RPMI7951 (cell line): ENCODE measurements at places on chromosomes 12 and 14.

DNA sequence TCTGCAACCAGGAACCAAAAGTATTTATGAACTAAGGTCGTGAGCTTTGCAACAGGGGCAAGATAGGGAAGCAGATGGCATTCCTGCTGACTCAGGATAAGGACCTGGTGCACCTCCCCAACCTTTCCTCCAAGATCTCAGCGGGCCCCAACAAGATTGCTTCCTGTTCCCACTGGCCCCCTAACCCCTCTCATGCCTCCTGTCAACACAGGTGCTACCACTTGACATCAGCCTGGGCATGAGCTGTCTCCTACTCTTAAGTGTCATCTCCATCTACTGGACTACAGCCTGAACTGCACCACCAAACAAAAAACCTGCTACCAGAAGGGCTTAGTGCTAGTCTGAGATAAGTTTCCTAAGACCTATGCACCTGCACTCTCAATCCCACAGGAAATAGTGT lies 32.7 kb downstream of the MED6 start:
- peak; percentile 32 for DNase-seq

DNA sequence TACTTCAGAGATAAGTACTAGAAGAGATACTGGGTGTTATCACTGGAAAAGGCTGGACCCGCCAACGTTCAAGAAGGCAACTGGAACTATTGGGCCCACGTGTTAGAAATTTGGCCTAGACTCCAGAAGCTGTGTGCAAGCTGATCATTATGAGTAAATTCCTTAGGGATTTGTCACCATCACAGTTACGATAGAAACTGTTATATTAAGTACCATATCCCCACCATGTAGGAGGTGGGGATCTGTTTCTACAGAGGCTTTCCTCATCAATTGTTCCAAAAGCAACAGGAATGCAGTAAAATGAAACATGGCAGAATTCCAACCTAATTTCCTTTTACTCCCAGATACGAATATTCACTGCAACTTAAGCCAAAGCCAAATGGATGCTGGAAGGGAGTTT lies 170.7 kb downstream of the NOVA1 start:
- no peak for DNase-seq

- DNase-seq, result no peak
Observed at GRCh38 chr12:71890475-71890874, 48.2 kb upstream of the TPH2 start.

- no peak for DNase-seq
Observed at GRCh38 chr14:103209054-103209453, 85.8 kb downstream of the TNFAIP2 start.

DNA sequence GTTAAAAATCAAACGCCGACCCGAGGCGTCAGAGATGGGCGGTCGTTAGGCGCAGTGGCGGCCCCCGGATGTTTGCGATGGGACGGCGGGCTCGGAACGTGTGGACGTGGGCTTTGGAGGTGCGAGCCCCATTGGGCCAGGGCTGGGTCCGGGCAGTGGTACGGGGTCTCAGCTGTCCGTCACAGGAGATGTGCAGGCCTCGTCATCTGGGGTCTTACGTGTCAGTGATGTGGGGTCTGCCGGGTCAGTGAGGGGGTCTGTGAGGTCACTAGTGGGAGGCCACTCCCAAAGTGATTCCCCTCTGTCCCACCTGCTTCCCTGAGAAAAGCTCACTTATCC lies 21.6 kb upstream of the CHFR start:
- DNase-seq, result no peak

- DNase-seq, result no peak
Observed at GRCh38 chr14:23114669-23115038, 4.4 kb downstream of the CEBPE start.

- no peak for DNase-seq
Observed at GRCh38 chr14:104287301-104288009, 149.1 kb downstream of the KIF26A start.

- no peak for DNase-seq
Observed at GRCh38 chr12:60014436-60014835, 418.6 kb downstream of the SLC16A7 start.

DNA sequence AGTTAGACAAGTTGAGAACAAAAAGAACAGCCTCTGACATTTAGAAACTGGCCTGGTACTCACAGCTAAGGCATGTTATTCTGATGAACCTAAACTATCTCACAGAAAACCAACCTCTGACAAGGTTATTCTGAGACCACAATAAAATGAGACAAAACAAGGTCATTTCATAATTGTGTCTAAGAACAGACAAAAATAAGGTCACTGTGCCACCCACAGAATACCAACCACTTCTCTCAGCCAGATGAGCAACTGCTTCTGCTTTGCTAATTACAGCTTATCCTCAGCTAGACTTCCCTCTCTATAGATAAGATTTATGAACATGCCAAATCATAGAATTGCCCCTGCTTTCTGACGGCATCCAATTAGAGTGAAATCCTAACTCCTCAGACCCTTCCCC lies 52.2 kb upstream of the CRACR2A start:
- DNase-seq, result no peak

DNA sequence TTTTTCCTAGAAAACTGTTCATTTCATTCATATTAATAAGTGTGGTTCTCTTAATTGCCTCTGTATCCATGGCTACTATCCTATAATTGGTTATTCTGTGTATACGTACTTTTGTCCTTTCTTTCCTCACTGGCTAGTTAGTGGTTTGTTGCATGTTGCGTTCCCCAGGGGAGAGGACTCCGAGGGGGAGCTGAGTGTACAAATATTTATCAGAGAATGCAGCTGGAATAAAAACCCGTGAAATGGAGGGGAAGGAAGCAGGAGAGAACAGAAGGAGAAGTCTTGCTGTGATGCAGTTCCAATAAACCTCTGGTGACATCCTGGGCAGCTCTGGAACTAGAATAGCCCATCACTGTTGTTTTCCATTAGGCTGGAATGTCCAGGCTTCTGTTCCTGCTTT lies 117.1 kb upstream of the RGS6 start:
- no peak for DNase-seq

DNA sequence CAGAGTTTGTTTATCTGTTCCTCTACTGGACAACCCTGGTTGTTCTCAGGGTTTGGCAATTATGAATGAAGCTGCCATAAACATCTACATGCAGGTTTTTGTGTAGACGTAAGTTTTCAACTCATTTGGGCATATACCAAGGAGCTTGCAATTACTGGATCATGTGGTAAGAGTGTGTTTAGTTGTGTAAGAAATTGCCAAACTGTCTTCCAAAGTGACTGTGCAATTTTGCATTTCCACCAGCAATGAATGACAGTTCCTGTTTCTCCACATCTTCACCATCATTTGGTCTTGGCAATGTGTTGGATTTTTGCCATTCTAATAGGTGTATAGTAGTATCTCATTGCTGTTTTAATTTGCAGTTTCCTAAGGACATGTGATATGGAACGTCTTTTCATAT lies 39.8 kb upstream of the FBXO33 start:
- DNase-seq, result no peak

DNA sequence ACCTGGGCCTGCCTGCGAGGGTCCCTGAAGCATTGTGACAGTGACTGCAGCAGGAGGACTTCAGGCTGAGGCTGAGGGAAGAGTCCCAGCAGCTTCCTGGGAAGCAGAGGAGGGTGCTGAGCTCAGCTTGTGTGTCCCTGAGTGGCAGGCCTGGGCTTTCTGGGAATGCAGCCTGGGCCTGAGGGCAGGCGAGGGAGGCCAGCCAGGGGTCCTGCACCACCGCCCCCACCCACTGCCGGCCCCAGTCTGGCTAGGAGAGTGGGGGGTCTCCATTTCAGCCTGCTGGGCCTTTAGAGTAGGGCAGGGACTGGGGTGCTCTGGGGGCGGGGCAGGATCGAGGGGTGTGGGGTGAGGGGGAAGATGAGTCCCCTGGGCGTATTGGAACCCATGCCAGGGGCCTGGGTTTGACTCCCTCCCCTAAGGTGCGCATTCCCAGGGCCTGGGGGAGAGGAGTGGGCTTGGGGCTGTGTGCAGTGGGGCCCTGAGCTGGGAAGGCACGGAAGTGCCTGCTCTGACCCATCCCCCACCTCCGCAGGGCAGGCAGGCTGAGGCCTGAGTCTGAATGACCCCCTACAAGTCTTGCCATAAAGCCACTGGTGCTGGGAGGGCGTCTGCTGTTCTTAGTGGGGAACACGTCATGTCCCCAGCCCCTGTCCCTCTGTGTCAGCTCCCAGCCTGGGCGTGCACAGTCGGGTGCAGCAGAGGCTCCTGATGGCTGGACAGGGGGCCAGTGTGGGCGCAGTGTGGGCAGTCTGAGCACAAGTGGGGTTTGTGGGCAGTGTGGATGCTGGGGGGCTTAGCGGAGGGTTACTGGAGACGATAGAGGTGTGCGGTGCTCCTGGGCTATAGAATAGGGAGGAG lies 46.4 kb downstream of the KRT80 start:
- no peak for DNase-seq

DNA sequence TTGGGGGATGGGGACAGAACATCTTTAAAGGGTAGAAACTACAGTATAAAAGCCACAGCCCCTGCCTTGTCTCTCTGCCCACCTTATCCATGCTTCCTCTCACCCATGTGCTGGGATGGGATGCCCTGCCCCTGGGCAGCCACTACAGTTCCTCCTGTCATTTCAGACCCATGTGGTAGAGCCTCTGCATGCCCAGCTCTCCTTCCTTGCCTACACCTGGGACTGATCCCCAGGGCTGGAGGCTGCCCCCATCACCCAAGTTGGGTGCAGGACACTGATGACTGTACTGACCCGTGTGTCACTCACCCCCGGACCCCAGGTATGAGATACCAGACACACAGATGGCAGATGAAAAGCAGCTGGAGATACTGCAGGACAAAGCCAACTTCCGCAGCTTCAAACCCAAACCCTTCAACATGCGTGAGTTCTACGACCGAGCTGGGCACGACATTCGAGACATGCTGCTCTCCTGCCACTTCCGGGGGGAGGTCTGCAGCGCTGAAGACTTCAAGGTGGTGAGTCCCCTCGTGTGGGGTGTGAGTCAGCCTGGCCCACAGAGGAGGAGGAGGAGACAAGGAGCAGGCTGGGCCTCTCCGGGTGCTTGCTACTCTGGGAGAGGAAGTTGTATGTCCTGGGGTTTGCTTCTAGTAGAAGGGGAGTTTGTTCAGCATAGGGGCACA lies 2.2 kb downstream of the ASIC1 start:
- no peak for DNase-seq

DNA sequence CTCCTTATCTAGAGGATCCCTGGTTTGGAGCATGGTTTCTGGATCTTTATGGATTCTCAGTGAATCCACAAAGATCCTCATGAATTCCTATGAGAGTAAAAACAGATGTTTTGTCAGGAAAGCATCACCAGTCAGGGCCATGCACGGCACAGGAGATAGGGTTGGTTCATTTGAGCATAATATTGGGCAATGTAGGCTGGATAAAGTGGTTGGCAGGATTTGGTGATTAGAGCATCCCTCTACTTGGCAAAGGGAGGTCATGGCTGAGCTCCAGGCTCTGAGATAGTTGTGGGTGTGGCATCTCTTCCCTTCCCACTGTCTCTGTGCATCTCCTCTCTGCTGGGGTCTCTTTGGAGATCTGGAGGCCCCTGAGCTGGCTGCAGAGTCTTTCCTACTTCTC lies 149.8 kb downstream of the DACT1 start:
- DNase-seq, result peak; percentile 16

DNA sequence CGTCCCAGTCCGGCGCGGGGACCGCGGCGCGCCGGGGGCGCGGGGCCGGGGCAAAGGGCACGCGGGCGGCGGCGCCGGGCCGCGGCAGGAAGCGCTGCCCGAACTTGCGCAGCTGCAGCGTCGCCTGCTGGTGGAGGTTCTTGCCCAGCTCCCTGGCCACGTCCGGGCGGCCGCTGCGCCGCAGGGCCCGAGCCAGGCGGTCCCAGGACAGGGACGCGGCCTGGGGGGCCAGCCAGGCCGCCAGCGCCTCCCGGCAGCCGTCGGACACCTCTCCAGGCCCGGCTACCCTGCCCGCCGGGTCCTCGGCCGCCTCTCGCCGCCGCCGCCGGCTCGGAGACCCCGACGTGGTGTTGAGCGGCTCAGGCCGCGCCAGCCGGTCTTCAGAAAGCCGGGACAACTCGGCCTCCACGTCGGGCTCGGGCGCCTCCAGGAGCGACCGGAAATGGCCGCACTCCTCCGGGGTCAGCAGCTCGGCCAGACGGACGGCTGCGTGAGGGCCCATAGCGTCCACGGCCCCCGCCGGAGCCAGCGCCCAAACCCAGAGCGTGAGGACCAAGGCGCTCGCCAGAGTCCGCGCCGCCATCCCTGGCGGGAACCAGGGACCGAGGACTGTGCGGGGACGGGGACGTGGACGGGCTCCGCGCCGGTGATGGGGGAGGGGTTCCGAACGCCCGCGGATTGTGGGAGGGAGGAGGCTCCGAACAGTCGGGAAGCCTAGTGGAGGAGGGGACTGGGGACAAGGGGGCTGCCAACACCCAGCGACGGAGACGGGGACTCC lies 34.0 kb downstream of the FIGNL2 start:
- DNase-seq, result peak; percentile 24

- no peak for DNase-seq
Observed at GRCh38 chr12:8886502-8887284, 27.6 kb upstream of the PHC1 start.

DNA sequence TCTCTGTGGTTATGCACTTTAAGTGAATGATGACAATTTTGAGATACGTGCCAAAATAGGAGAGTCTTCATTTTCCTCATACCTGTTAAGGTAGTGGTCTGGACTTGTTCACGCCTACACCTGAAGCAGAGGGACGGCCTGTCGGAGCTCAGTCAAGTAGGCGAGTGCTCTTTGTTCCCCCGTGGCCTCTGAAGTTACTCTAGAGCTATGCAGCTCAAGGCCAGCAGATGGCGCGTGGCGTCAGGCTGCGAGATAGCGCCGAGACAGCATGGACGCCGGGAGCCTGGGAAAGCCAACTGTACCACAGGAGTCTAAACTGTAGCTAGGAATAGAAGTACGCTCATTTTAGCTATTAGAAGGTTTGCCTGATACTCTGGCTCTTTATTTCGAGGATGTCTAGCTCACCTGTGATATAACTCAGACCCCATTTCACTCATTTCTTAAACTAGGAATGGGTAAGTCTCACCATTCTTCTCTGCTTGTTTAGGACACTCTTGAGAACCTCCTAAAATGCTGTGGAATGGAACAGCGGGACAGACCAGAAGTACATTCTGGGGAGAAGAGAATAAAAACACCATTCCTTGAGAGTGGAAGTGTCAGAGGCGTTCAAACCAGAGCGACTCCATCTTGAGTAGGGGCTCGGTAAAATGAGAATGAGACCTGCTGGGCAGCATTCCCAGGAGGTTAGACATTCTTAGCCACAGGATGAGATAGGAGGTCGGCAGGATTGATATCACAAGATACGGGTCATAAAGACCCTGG lies 267.4 kb upstream of the HMGA2 start:
- DNase-seq, result peak; percentile 77

GRCh38 chr14:20356422-20356821 lies 13.0 kb downstream of the PARP2 start:
- DNase-seq, result no peak

- DNase-seq, result no peak
Observed at GRCh38 chr12:3921526-3921925, 48.3 kb upstream of the PARP11 start.

DNA sequence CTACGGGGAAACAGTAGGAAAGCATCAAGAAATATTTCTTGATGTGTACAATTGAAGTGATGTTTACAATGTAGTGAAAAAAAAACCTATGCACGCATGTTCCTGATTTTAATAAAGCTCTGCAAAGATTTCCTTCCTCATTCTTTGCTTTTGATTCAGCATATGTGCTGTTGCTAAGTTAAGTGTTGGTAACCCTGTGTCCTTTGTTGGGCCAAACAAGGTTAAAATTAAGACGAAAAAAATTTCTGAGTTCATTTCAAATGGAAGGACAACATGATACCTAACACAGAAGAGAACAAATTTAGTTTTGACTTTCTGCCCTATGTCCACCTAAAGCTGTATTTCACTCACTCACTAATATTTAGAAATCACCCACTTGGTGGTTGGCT lies 62.8 kb downstream of the PPP2R5C start:
- DNase-seq, result no peak
